ENCODE measurements at places on chromosomes 1 and 21.
A peak's percentile ranks its signal among the peaks of the same experiment; 100 is the strongest.

DNA sequence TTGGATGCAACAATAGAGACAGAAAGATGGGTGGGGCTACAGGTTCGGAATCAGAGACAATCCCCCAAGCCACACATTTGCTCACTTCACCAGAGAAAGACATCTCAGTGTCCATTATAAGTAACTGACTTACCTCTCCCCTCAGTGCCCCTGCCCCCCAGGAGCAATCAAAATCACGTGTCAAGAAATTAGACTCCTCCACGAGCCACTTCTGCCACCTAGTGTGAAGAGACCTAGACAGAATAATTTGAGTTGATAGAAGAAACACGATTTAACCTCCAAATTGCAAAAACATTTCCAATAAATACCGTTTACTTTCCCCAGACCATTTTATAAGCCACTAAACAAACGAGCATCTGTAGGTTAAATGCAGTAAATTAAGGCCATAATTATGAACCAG is 123.2 kb downstream of the SLC30A10 start:
- DNase-seq = no peak

GRCh38 chr1:74534241-74534640 is 21.8 kb upstream of the LRRC53 start:
- DNase-seq = no peak

DNA sequence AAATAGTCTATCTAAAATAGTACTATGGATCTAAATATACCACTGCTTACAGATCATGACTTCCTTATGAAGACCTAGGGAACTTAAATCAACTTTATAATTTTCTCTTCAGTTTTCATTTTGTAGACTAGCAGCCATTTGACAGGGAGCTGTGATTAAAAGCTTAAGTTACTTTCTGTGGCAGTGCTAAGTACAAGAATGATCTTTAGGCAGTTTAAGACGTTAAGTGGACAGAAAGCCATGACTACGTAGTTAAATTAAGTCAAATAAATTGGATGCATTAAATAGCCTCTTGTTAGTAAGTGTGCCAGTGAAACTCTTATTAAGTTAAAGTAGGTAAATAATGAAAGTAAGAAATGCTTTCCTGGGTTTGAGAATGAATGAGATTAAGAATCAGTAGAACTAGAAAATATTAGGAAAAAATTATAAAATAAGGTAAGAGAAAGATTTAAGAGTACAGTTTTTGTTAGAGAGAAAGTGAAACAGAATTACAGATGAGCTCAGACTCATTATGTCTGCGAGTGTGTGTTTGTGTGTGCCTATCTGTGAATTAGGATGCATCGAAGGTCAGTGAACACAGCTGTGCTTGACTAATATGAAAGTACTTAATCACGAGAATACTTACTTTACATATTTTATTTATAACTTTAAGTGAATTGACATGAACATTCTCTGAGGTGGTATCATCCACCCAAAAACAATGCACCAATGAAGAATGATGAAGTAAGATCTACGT is 336.9 kb downstream of the KCNT2 start:
- no peak for DNase-seq

GRCh38 chr1:213615226-213615916 is 372.4 kb upstream of the PROX1 start:
- no peak for DNase-seq

- DNase-seq = no peak
Measured at GRCh38 chr1:230005040-230005439, 62.0 kb upstream of the GALNT2 start.

DNA sequence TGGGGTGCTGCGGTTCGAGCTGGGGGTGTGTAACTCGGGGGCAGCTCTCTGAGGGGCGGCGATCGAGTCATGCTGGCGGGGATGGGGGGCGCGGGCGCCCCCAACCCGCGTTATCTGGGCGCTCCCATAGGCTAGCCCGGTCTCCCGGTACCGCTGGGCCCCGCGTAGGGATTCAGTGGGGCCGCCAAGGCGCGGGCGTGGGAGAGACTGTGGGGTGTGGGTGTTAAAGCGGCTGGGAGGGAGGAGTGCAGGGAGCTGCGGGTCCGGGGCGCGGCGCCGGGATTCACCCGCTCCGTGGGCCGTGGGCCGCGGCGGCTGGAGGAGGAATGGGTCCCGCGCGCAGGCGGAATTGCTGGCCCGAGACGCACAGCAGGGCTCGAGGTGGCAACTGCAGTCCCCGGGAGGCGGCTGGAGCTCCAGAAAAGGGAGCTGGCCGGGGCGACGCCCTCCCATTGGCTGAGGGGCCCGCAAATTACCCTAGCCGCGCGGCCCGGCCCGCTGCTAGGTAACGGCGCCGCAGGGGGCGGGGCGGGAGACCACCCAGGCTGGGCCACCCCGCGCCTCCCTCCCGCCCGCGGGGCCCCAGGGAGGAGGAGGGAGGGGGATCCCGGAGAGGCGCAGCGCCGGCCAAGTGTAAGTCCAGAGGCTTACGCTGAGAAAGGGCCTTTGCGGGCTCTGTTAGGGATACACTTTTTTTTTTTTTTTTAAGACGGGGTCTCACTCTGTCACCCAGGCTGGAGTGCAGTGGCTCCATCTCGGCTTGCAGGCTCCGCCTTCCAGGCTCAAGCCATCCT is at the start of gene PTCH2:
TSS of gene PTCH2 (minus strand) at position 392 of the 794 bp plus-strand sequence. CDS start at position 71, 321 bp downstream.
- DNase-seq = peak; percentile 51

DNA sequence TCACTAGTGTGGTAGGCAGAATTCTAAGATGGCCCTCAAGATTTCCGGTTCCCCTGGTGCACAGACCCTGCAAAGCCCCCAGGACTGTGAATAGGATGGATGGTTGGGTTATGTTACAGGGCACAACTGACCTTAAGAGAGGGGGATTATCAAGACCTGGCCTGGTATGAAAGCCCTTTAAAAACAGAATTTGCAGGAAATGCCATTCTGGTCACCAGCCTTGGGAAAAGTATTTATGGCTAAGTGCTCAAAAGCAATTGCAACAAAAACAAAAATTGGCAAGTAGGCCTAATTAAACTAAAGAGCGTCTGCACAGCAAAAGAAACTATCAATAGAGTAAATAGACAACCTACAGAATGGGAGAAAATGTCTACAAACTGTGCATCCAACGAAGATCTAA is 144.7 kb upstream of the EDN2 start:
- DNase-seq = no peak
